ENCODE measurements at places on chromosomes 3 and 15.

- DNase-seq, result no peak
Measured at GRCh38 chr15:29571792-29572431, 250.4 kb downstream of the TJP1 start.

GRCh38 chr15:38487378-38487777 is 33.5 kb downstream of the FAM98B start:
- DNase-seq, result no peak

DNA sequence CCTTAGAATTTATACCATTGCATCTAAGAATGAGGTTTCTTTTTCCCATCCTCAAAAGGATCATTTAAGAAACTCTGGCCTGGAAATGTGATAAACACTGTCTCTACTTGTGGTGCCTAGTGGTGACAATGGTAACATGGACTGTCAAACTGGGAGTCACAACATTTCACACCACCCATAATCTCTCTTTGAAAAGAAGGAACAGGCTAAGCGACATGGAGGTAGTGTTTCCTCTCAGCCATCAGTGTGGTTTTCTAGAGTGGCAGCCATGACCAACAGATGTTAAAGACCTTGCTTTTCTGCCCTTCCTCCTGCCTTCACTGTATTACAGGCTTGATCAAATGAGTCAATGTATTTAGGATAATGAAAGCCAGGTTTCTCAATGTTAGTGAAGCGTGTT is 283.1 kb upstream of the STAC start:
- DNase-seq, result no peak

DNA sequence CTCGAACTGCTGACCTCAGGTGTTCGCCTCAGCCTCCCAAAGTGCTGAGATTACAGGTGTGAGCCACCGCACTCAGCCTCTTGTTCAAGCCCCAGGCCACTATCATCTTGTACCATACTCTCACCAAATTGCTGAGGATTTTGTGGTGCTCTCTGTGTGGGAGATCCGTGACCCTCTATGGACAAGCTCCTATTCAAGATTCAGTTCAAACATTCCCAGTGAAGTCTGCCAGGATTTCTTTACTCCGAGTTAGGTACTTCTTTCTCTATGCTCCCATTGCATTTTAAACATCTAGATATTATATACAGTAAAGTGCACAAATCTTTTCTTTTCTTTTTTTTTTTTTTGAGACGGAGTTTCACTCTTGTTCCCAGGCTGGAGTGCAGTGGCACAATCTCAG is 856 bp upstream of the TM4SF19 start:
- DNase-seq, result no peak

DNA sequence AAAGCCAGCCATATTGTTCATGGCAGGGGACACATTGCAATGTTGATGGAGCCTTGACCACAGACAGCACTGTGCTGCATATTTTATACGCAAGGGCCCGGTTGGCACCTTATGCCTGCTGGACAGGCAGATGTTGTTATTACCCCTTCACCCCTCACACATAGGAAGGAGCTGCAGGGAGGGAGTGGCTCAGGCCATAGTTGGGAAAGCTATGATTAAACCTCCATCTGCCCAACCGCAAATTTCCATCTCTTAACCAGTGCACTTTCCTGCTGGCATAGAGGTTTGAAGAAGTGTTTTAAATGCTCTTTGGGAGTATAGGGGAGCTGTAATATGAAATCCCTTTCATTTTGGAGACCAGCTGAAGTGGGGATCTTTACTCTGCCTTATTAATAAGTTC is 224.7 kb downstream of the CACNA2D3 start:
- no peak for DNase-seq

DNA sequence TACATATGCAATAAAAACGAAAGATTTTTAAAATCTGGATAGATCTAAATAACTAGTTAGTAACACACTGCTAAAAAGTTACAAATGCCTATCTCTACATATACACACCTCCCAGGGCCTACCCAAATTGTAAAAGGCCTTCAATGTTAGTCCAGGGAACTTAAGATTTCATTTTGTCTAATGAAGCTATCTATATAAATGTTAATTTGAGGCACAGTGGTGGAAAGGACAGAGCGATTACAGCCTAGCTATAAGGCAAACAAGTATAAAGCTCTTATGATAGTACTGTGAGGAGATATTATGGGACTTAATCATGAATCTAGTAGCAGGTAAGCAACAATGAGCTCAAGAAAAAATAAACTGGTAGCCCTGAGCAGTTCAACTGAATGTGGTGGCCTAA is 101.7 kb downstream of the STAG1 start:
- no peak for DNase-seq

GRCh38 chr3:45513041-45513440 is 81.5 kb upstream of the LIMD1 start:
- DNase-seq, result no peak

- DNase-seq, result no peak
Measured at GRCh38 chr3:139537361-139537760, 2.2 kb downstream of the RBP1 start.

DNA sequence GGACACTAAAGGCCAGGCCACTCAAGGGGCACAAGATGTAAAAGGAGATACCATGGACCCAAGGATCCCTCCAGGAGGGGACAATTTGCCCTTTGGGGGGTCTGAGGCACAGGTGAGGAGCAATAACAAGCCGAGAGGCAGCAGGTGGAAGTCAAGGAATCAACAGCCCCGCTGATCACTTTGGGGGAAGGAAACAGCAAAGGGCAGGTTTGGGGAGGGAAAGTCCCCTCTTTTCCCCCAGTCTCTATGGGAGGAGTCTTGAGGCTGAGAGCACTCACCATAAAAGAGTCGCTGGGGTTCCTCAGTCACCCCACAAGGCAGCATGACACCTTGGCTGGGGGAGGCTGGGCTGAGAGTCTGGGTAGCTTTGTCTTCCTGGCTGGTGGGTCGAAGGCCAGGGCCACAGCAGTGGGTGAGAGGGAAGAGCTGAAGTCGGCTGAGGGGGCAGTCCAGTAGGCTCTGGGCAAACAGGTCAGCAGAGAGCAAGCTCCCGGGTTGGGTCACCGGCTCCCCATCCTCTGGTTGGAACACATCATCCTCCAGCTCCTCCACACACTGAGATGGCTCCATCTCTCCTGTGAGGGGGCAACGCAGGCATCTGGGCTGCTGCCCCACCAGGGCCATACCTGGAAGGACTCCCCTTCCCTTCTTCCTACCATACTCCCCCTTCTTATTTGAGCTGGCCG is 3.0 kb downstream of the BMF start:
- DNase-seq, result no peak

- DNase-seq, result no peak
Measured at GRCh38 chr3:178202194-178202593, 334.0 kb upstream of the KCNMB2 start.

GRCh38 chr3:137071104-137071503 is 113.3 kb downstream of the IL20RB start:
- no peak for DNase-seq

DNA sequence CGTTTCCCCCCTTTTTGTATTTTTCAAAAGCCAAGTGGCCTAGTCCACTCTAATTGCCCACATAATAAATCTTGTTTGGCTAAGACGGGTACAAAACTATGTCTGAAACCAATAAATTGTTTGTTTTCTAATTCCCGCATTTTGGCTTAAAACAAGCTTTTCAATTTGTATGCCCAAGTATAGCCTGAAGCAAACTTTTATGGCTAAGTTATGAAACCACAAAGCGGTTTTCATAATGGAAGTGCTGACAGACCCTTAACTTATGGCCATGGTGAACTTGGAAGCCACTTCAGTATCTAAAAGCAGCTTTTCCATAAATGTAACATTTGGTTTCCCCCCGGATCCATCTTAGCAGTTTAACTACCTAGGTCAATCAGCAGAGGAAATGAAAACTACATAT is 29.9 kb upstream of the POLR2M start:
- DNase-seq, result no peak

DNA sequence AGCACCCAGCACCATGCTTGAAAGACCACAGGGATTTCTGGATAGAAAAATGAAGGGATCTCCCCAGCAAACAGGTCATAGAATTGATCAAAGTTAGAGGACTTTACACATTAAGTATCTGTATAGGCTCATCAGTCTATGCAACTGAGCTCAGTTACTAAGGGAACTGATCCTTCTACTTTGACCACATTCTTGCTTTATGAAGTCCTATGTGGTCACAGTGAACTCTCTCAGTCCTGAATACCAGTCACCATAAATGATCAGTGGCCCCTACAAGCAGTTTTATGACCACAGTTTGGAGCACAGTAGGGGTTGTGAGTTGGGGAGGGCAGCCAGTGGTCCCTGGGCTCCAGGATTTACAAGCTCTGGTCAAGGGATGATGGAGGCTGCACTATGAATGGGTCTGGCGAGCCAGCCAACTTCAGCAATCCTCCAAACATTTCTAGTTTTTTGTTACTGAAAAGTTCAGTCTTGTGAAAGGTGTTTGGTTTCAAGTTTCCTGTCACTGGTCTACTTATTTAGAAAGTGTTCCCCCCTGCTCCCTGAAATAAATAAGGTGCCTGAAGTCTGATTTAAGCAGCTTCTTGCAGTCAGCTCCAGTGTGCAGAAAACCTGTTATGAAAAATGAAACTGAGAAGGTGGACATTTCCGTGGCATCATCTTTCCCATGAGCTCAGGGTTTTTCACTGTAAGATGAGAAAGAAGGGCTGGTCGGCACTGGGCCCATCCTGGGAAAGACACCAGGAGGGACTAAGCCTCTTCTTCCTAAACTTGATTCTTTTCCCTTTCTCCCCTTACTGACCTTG is 75.5 kb downstream of the DAPK2 start:
- DNase-seq, result no peak

- DNase-seq, result no peak
Measured at GRCh38 chr3:127119693-127120464, 73.1 kb upstream of the PRR23E start.

DNA sequence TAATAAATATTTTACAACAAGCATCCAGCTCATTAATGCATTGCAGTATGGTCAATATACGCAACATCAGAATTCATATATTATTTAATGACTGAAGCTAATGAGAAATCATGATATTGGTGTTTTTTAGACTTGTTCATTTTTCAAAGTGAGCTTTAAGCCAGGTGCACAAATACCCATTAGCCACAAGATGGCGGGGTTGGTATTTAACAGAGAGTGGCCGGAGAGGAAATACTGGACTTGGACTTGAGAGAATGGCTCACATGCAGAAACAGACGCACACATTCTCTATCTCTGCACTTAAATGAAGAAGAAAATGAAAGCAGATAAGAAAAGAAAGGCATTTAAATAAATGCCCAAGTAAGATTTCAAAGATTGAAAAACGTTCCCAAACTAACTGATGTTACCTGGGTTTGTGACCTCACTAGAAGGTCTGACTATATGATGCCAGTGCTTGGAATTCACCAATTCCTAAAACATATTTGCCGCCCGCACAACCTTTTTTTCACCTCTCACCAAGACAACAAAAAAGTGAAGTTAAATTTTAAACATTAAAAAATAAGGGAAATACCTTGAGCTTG is 21.2 kb upstream of the CRBN start:
- DNase-seq, result peak; percentile 66

GRCh38 chr3:72270730-72271129 is 485.8 kb upstream of the PROK2 start:
- no peak for DNase-seq

DNA sequence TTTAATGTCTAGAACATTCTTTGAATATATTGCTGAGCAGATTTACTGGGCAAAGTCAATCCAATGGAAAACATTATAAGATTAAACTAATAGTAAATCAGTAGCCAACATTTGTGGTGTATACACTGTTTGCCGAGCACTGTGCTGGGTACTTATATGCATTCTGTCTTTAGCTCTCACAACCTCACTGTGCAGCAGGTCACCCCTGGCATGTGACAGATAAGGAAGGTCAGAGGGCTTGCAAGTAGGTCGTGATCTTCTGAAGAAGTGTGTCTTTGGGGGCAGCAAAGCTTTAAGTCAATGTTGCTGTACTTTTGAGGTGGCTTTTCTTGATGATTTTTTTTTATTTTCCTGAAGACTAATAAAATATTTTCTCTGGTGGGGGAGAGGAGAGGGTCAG is 62.2 kb downstream of the TCAIM start:
- DNase-seq, result no peak

DNA sequence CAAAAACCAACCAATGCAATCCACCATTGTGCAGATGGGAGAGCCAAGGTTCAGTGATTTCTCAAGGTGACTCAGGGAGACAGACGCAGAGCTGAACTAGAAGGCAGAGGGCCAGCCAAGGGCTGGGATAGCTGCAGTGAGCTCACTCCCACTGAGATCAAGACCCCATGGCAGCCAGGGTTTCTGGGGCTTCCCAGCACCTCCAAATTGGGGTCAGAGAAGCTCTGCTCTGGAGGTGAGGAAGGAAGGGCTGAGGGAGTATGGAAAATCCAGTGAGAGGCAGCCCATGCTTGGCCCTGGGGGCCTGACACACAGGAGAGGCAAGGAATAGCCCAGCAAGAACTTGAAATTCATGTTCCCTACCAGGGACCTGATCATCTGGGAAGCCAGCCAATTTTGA is 61.0 kb downstream of the ISG20 start:
- no peak for DNase-seq

- DNase-seq, result no peak
Measured at GRCh38 chr3:23308986-23309625, 106.0 kb downstream of the UBE2E2 start.

DNA sequence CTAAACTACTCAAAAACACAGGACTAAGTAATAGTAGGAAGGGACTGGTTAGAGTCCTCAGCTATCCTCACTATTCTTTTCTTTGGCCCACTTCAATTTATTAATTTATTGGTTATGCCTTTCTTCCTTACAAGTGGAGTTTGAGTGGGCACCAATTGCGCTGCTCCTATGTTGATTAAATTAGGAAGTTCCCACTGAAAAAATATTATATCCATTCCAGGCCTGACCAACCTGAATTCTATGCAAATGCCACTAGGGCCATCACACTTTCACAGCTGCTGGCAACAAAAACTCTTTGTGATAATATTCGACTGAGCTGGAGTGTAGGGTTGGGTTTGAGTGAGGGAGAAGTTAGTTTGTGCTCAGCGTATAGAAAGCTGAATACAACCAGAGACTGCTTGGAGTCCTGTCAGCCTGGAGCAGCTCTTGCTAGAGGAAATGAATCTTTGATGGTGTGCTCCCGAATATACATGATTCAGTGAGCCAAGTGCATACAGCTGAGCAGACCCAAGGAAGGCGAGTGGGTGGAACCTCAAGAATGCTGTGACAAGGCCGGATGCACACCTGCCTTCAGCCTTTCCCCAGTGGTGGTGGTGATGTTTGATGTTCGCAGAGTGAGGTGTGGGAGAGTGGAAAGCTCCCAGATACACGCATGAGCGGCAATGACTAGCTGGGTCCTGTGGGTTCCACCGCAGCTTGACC is 1.5 kb downstream of the ARHGEF3 start:
- DNase-seq, result no peak

DNA sequence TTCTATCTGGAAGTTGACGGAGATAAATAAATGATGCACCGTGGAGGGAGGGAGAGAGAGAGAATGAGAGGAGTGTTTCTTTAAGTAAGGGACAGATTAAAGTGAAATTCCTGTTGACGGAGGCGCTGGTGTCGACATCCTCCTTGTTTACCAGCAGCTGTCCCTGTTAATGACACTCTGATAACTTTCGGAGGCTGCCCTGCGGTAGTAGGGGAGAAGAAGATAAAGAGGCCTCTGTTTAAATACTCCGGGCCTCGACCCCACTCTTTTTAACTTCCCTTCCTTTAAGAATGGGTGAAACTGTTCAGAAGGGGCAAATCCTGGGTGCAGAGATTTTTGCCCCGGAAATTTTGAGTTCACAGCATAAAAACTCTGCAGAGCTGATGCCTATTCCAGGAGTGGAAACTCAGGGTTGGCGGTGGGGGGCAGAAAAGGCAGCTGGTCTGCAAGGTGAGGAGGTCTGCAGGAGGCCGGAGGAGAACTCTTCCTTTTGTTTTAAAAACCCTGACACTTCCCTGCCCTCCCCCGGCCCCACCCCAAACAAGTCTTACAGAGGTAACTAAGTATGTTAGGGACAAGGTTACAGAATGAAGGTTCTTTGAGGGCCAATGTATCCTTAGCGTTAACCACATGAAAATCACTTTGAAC is 276.6 kb upstream of the NR2F2 start:
- DNase-seq, result no peak

All from sciatic nerve (tissue), 2 donors.